ENCODE measurements at places on chromosomes 1 and 21.

- H3K4me3 ChIP-seq = no peak overlapping the region
- H3K4me1 ChIP-seq = no peaks in the 10 kb centered on the region
- no peaks in the 10 kb centered on the region for H3K36me3 ChIP-seq
- DNase-seq = no peak
Measured at GRCh38 chr1:40451238-40451585, 936 bp downstream of the ZFP69B start.

- peak within 1 kb of the TSS; percentile 57 for H3K4me3 ChIP-seq
- H3K36me3 ChIP-seq = no peaks in the 10 kb centered on the region
- no peak within 1 kb of the TSS for H3K27ac ChIP-seq
- peak; percentile 29 for DNase-seq
- H3K4me1 ChIP-seq = peaks cover 20% of the 10 kb centered on the region
Measured at GRCh38 chr1:3453891-3454810, at the start of gene ARHGEF16. TSS of gene ARHGEF16 (plus strand) at chr1:3454665. CDS start at chr1:3463085, 8,420 bp downstream.

- H3K27ac ChIP-seq = no peak overlapping the region
- no peaks in the 10 kb centered on the region for H3K4me1 ChIP-seq
- no peak for DNase-seq
- no peaks in the 10 kb centered on the region for H3K36me3 ChIP-seq
Measured at GRCh38 chr1:2983706-2984398, 37.4 kb upstream of the ACTRT2 start.

GRCh38 chr1:94105957-94106529 is 14.9 kb downstream of the ABCA4 start:
- H3K4me3 ChIP-seq = no peak overlapping the region
- H3K4me1 ChIP-seq = peaks cover 44% of the 10 kb centered on the region
- DNase-seq = no peak

- peak overlapping the region; percentile 23 for H3K4me3 ChIP-seq
- no peaks in the 10 kb centered on the region for H3K27me3 ChIP-seq
- H3K27ac ChIP-seq = no peak overlapping the region
- peaks cover 3% of the 10 kb centered on the region for H3K4me1 ChIP-seq
- H3K36me3 ChIP-seq = no peaks in the 10 kb centered on the region
Measured at GRCh38 chr1:110489406-110489805, 29.6 kb downstream of the KCNA10 start.

DNA sequence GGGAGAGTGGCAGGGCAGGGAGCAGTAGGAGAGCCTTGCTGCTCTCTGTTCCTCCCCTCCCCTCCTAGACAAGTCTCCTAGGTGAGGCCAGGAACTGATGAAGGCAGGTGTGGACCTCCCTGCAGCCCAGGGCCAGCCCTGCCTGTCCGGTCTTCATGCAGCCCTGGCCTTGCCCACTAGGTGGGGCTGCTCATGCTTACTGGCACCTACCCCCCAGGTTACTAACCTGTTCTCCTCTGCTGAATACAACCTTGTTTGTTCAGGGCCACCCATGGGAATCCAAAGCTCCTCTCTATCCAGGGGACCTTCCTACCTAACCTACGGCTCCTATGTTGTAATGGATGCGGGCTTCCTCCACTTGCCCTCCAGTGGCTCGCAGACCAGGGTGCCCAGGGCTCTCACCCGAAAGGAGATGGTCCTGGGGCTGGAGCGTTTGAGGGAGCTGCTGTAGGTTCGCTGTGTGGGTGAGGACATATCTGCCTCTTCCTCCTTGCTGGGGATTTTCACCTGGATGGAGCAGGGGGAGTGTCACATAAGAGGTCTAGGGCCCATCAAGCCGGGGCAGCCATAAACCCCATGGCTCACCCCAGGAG is 7.9 kb upstream of the TNNT2 start:
- no peak overlapping the region for H3K4me3 ChIP-seq
- peaks cover 8% of the 10 kb centered on the region for H3K27me3 ChIP-seq
- peak; percentile 33 for DNase-seq
- no peaks in the 10 kb centered on the region for H3K36me3 ChIP-seq
- no peak overlapping the region for H3K27ac ChIP-seq

DNA sequence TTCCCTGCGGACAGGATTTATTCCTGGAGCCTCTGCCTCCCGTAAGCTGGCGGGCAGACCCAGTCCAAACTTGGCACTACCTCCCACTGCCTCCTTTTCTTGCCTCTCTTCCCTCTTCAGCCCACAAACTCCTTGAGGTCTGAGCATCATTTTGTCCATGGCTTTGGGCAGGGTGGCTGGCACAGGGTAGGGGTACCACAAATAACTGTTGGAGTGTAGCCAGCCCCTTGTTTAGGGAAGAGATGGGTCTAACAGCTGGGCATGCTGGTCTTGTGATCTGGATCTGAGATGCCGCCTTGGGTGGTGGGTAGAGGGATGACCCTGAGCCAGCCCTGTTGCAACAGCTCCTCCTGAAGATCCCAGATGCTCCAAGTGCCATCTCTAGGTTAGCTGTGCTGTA is 71.4 kb upstream of the CLDN14 start:
- H3K27ac ChIP-seq = no peak overlapping the region
- no peak for DNase-seq
- H3K4me1 ChIP-seq = no peaks in the 10 kb centered on the region
- H3K27me3 ChIP-seq = peaks cover 26% of the 10 kb centered on the region
